RWPE2 (cell line): ENCODE measurements at places on chromosomes 4 and X.

DNA sequence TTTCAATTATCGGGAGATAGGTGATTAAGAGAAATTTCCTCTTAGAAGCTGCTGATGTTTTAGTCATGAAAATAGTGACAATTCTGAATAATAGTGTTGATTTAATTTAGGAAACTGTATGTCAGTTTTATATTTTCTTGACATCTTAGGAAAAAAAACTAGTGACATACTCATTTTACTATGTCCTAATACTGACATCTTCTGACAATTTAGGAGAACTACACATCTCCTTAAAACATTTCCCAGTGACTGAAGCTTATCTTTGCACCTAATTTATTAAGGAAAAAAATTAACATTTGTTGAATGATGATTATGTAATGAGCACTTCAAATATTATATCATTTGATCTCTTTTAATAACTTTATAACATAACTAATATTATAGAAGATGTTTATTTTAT lies 42.0 kb upstream of the RBMXL3 start:
- no peak for DNase-seq

DNA sequence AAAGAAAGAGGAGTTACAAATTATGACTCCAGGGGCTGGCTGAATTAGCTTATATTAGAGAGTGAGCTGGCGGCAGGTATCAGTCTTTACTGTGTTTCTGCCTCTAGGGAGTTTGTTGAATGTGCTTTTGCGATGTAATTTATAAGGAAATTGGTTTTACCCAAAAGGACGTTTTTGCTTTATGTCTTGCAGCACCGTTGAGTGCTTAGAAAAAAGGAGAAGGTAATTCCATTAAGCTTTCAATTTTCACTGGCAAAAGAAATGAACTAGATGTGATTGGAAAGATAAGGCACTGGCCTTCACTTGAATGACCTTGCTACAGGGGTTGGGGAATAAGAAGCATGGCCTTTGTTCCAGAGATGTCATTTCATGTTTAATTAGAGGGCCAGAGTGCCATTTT lies 74.9 kb upstream of the CBR4 start:
- DNase-seq = no peak

- no peak for DNase-seq
Measured at GRCh38 chr4:110124711-110125110, 73.7 kb downstream of the ELOVL6 start.

- DNase-seq = peak; percentile 51
Measured at GRCh38 chr4:1170156-1170975, 2.0 kb downstream of the SPON2 start.

DNA sequence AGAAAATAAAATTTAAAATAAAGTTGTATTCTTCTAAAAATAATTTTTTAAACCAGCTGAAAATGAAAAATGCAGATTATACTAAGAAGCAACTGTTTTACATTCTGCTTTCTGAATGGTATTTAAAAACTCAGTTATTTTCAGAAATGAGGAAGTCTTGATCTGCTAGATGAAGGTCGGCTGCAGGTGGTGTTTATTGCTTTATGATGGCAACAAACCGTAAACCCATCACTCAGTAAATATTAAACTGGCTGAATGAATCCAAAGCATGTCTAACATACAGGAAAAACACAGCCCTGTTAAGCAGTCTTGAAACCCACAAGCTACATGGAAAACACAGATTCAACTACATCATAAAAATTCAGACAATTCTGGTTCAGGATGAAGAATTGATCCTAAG lies 29.3 kb downstream of the DYNLT3 start:
- DNase-seq = no peak

GRCh38 chrX:97594646-97595224 lies 711.0 kb downstream of the RPA4 start:
- DNase-seq = no peak

- DNase-seq = no peak
Measured at GRCh38 chr4:68430337-68430736, 16.9 kb upstream of the TMPRSS11E start.

DNA sequence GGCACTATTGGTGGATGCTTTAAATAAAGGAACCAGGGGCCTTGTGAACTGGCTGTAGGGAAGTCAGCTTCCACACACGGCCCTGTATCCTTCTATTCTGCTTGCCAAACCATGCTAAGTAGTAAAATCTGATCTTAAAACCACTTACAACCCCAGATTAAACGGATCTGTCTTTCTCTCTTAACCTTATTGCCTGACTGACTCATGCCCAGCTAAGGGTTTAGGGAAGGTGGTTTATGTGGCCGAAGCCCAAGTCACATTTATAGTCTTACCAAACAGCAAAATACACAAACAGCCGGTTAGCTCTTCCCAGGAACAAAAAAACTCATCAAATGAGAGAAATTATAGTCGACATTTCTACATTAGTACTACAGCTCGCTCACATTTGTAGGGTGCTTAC lies 988.4 kb upstream of the TENM3 start:
- DNase-seq = no peak

- DNase-seq = no peak
Measured at GRCh38 chrX:10190367-10190766, 33.6 kb downstream of the CLCN4 start.

GRCh38 chrX:10045327-10046000 lies 78.3 kb downstream of the CLDN34 start:
- no peak for DNase-seq

DNA sequence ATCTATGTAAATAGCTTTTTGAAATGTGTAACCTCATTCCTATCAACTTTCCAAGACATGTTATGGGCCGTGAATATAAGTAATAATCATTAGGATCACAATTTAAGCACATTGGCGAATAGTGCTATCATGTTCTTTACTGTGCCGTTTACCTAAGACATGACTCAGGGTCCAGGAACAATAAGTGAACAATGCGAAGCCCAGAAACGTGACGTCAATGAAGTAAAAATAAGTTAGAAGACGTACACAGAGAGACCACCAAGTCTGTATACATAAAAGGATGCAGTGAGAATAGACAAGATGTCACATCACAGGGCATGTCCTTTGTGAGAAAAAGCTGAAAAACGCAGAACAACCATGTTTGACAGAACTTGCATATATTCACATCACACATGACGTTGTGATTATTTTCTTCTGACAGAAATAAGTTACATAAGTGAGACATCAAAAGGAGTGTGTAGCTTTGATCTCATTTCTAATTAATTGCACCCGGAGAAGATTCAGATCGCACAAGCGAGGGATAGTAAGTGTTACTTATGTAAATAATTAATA lies 49.4 kb upstream of the FAT1 start:
- no peak for DNase-seq

- DNase-seq = no peak
Measured at GRCh38 chr4:8033829-8034528, 94.3 kb upstream of the AFAP1 start.

DNA sequence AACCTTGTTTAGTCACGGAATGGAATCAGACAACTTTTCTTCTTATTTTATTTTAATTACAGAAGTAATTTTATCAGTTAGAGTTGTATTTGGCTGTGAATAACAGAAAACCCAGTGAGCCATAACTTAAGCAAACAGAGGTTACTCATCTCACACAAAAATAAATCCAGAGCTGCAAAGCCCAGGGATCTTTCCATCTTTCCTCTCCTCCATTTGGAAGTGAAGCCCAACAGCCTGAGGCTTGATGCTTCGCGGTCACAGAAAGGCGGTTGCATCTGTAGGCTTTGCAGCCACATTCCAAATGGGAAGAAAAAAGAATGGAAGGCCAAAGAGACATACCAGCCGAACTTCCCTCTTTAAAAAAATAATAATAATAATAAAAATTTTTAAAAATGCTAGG lies 22.6 kb downstream of the CHRNA9 start:
- DNase-seq = no peak

DNA sequence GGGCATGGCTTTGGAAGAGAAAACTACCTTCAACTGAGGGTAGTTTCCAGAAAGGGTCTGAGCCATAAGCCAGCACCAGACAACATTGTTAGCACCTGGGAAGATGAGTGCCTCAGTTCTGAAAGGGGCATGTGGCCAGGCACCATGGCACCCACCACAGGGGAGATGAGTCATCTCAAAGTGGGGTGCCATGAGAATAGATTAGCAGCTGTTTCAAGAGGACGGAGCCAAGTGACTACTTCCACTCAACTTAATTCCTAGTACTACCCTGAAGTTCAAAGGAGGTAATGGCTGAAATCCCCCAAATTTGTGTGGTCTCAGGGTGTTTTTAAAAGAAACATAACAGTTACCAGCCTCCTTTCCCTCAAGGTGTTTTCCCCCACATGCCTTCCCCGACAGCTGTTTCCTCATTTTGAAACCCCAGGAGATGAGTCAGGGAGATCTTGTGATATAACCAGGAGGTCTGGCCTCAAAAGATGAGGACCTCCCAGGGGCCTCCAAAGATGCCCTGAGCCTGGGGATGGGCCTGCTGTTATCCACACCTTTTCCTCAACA lies 27.8 kb upstream of the FTHL17 start:
- DNase-seq = no peak

GRCh38 chr4:186845137-186845842 lies 121.6 kb upstream of the FAT1 start:
- no peak for DNase-seq

GRCh38 chr4:42844422-42845070 lies 48.0 kb upstream of the GRXCR1 start:
- no peak for DNase-seq

DNA sequence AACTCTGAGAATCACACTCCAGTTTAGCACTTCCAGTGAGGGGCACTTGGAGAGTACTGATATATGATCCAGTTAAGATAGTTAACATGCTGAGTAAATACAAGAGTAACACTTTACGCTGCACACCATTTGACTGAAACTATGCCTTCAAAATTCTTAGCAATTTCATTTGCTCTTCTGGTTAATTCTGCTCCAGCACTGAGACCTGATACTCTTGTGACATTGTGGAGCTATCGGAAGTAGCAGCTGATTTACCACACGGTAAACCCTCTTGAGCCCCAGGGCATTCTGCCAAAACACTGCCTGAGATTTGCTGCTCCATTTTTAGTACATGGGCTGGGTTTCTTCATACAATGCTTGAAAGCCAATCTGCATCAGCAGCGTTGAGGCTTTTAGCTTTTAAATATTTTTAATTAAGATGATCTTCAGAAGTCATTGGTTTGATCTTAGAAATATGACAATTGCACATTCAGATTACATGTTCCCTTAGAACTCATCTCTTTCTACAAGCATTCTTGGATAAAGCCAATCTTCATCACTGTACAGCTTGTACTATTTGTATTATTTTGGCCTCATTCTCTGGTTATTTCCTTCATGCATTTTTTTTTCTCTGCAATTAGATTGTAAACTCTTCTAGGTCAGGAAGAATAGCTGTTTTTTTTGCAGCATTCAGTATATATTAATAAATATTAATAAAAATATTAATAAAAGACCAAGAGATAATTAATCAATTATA lies 67.8 kb upstream of the ETNPPL start:
- no peak for DNase-seq

DNA sequence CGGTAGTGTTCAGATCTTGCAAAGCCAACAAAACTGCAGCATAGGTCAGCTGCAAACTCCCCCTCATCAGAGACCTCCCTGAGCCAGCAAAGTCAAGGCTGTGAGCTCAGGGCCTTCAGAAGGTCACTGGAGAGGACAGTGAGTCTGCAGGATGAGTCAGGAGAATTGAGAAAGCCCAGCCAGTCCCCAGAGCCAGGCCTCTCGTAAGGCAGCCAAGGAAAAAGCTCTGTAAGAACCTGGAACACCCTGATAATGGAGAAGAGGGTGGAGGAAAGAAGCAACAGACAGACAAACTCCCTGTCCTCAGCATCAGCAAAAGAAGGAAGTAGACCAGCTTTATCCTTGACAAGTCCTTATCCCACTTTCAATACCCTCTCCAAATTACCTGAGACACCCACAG lies 33.0 kb downstream of the GRIA3 start:
- DNase-seq = no peak

- DNase-seq = no peak
Measured at GRCh38 chr4:72207196-72207595, 175.4 kb downstream of the NPFFR2 start.

- no peak for DNase-seq
Measured at GRCh38 chr4:20074450-20074849, 177.3 kb upstream of the SLIT2 start.

- no peak for DNase-seq
Measured at GRCh38 chr4:181541396-181541795, 701.8 kb upstream of the TENM3 start.

DNA sequence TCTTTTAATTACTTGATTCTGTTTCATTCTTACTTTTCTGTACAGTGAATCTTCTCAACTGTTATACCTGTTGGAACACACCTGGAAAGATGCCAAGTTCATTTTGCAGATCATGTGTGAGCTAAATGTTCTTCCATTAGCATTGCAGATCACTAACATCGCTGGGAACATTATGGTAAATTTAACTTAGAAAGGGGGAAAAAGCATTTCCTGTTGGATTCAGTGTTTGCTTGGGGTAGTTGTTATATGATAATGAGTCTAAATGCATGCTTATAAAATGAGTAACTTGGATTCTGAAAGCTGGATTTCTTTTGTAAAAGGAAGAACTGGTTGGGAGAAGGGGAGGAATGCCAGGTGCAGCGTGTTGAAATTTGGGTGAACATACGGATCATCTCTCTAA lies 47.6 kb downstream of the POLA1 start:
- DNase-seq = no peak

GRCh38 chr4:110484029-110484428 lies 8.1 kb downstream of the ENPEP start:
- no peak for DNase-seq

DNA sequence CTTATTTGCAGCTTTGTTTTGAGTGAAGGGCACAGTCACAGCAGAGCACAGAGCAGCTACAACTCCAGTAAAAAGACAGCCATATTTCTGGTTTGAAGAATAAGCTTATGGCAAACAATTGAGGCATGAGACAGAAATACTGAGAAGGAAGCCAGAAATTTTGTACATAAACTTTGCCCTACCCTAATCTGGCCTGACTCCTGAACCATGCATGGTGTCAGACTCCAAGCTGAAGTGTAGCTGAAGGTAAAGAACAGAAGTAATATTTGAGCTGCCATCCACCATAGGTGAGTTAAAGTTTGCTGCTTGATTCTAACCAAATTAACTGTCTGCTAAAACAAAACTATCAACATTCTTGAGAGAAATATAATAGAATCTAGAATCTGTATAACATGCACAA lies 24.5 kb upstream of the TMEM192 start:
- no peak for DNase-seq

DNA sequence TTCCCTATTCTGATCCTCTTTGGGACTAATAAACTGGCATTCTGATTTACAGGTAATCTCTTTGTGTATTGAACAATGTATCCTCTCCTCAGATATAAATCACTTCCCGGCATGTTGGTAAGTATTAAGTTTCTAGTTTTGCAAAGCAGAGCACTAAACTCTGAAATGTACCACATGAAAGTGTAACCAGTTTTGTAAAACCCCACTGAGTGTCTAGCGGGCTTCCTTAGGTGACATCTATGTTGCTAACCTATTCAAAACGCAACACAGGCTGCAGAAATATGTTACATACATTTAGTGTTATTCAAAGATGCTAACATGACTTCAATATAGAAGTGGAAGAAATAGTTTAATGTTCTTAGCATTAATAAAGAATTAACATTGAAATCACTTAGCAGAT lies 25.2 kb downstream of the DNAJB14 start:
- DNase-seq = no peak

DNA sequence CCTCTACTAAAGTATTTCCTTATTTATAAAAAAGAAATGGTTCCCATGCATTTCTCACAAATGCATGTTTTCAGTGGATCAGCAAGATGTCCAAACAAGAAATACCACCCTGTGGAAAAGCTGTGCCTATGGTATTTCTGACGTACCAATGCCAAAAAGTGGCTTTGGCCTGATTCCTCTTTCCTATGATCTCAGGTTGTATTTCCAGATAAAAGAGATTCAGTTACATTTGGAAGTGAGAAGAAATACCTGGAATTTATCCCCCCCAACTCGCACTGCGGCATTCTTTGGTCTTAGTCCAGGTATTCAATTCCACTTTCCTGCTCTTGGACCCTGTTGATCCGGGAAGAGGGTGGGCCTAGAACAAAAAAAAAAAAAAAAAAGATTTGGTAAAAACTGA lies 815.9 kb upstream of the FRG1 start:
- no peak for DNase-seq
